HepG2 (cell line): ENCODE measurements at places on chromosomes 16 and 17. TPM values are rescaled to one million over a fixed set of nuclear protein-coding genes. Genes with fewer than 3 reads are reported as not detected.

DNA sequence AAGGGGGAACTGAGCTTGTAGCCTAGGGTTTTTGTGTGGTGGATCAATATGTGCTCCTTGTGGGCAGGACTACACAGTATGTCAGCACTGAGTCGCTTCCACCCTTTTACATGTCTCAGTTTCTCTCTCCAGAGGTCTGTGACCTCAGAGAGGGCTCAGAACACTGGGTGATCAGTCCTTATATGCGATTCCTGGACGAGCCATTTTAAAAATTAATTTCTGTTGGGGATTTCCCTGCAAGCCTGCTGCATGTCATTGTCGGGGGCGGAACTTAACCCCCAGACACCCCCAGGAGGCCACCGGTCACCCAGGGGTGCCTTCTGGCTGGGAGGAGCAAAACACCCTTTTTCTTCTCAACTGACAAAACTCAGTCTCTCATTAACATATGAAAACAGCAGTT is 14.1 kb downstream of the DHRS7B start:
- no peak overlapping the region for H3K27ac ChIP-seq
- no peaks in the 10 kb centered on the region for H3K27me3 ChIP-seq
- no peak for DNase-seq

DNA sequence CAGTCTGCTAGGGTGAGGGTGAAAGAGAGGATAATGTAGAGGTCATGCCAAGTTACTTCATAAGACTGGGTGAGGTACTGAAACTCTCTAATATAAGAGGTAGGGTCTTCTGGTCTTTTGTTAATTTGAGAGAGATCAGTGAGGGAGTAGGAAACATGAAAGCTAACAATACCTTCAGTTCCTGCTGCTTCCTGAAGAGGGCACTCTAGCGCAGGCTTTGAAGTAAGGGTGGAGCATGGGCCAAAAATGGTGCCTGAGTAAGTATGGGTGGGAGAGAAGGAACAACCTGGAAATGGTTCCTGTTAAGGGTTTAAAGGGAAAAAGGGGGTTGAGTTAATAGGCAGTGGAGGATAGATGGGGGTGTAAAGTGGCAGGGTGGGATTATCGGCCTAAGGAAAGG is 2449.5 kb downstream of the TP53TG3F start:
- DNase-seq, result no peak
- no peaks in the 10 kb centered on the region for H3K36me3 ChIP-seq
- H3K4me1 ChIP-seq, result no peaks in the 10 kb centered on the region
- H3K4me3 ChIP-seq, result no peak overlapping the region

- no peaks in the 10 kb centered on the region for H3K36me3 ChIP-seq
- H3K27ac ChIP-seq, result no peak overlapping the region
- peaks cover 80% of the 10 kb centered on the region for H3K4me1 ChIP-seq
- no peaks in the 10 kb centered on the region for H3K27me3 ChIP-seq
Observed at GRCh38 chr17:45314741-45315647, 1.8 kb downstream of the MAP3K14 start.

- no peaks in the 10 kb centered on the region for H3K36me3 ChIP-seq
- no peak for DNase-seq
- H3K27me3 ChIP-seq, result no peaks in the 10 kb centered on the region
- no peak overlapping the region for H3K27ac ChIP-seq
- H3K4me3 ChIP-seq, result no peak overlapping the region
Observed at GRCh38 chr17:13334374-13334773, 267.4 kb downstream of the HS3ST3A1 start.

DNA sequence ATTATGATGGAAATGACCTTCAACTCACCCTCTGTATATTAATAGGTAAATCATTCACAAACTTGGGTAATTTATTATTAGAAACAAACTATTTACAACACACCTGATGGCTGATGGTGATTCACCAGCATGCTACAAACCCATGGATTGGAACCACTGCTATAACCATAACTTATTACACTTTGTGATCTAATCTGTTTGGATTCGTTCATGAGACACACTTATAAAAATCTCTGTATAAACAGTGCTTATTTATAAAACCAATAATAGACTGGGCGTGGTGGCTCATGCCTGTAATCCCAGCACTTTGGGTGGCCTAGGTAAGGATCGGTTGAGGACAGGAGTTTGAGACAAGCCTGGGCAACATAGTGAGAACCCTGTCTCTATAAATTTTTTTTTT is 16.0 kb downstream of the SMIM36 start:
- H3K4me3 ChIP-seq, result no peak overlapping the region
- H3K4me1 ChIP-seq, result peaks cover 42% of the 10 kb centered on the region
- no peaks in the 10 kb centered on the region for H3K27me3 ChIP-seq
- DNase-seq, result no peak

GRCh38 chr17:6460531-6461161 is 16.4 kb downstream of the PIMREG start:
- no peak for DNase-seq
- peaks cover 3% of the 10 kb centered on the region for H3K27me3 ChIP-seq
- H3K4me1 ChIP-seq, result peaks cover 25% of the 10 kb centered on the region
- no peak overlapping the region for H3K4me3 ChIP-seq
- no peak overlapping the region for H3K27ac ChIP-seq

GRCh38 chr16:8655184-8655717 is 19.2 kb upstream of the ABAT start:
- H3K27ac ChIP-seq, result no peak overlapping the region
- H3K27me3 ChIP-seq, result no peaks in the 10 kb centered on the region; the same call in 2 of the 3 replicates

DNA sequence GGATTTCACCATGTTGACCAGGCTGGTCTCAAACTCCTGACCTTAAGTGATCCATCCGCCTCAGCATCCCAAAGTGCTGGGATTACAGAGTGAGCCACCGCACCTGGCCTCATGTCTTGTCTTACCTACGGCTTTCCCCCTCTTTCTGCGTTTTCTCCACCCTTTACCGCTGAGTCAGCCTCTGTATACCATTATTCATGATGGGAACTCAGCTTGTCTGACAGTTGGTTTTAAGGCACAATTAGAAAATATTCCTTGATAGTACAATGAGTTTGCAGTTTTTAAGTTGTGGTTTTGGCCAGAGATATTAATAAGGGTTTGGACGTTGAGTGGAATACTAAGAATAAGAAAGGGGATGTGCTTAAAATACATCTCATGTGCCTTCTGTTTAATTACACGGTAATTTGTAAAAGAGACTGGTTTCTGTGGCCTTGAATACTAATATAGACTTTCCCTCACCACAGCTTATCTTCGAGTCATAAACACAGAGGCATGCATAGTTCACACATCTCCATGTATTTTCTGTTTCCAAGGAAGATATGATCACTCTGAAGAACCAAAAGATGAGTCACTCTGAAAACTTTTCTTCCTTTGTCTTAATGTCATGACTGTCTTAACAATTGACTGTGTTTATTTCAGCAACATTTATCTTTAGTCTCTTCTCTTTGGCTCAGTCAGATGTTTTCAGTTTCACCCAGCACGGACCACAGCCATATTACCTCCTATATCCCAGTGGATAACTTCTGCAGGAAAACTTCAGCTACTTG is 54.4 kb downstream of the PITPNC1 start:
- H3K27ac ChIP-seq, result no peak overlapping the region
- no peaks in the 10 kb centered on the region for H3K27me3 ChIP-seq
- no peak for DNase-seq
- H3K4me1 ChIP-seq, result peaks cover 7% of the 10 kb centered on the region
- no peak overlapping the region for H3K4me3 ChIP-seq

- H3K36me3 ChIP-seq, result no peaks in the 10 kb centered on the region
- H3K27me3 ChIP-seq, result no peaks in the 10 kb centered on the region
- H3K4me3 ChIP-seq, result no peak overlapping the region
- H3K4me1 ChIP-seq, result peaks cover 46% of the 10 kb centered on the region
Observed at GRCh38 chr17:6666077-6666521, 14.5 kb downstream of the C17orf100 start.

- no peak overlapping the region for H3K27ac ChIP-seq
- no peak for DNase-seq
- H3K27me3 ChIP-seq, result peaks cover 6% of the 10 kb centered on the region; the same call in 1 of the 2 replicates
- no peaks in the 10 kb centered on the region for H3K36me3 ChIP-seq
- H3K4me3 ChIP-seq, result no peak overlapping the region
Observed at GRCh38 chr17:74085434-74085833, 118.0 kb upstream of the RPL38 start.

DNA sequence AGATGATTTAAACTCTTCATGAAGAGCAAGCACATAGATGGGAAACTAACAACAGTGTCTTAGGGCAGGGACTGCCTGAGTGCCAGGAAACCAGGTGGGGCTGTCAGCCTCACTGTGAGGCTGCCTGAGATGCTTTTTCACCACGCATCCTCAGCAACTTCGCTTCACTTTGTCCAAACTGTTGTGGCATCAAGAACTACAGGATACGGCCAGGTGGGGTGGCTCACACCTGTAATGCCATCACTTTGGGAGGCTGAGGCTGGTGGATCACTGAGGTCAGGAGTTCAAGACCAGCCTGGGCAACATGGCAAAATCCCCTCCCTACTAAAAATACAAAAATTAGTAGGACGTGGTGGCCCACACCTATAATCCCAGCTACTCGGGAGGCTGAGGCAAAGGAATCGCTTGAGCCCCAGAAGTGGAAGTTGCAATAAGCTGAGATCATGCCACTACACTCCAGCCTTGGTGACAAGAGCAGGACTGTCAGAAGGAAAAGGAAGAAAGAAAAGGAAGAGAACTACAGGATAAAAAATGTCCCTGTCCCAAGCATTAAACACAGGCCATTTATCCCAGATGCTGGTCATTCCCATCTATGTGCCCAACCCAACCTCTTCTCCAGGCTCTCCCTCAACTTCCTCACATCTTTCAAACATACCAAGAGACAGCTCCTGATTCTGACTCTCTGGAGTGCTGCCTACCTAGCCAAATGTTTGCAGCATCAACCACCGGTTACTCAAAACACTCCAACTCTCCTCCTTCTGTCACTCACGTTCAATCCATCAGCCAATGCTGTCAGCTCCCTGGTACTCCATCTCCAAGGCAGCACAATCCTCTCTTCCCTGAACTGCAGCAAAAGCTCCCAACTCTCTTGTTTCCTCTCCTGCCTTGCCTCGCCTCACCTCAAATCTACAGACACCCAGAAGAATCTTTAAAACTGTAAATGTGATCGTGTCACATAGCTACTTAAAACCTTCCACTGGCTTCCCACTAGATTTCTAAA is 1.6 kb downstream of the EIF4A3 start:
- peak overlapping the region; percentile 85 for H3K4me3 ChIP-seq
- no peak overlapping the region for H3K27ac ChIP-seq
- no peak for DNase-seq
- H3K27me3 ChIP-seq, result no peaks in the 10 kb centered on the region; the same call in 2 of the 3 replicates

DNA sequence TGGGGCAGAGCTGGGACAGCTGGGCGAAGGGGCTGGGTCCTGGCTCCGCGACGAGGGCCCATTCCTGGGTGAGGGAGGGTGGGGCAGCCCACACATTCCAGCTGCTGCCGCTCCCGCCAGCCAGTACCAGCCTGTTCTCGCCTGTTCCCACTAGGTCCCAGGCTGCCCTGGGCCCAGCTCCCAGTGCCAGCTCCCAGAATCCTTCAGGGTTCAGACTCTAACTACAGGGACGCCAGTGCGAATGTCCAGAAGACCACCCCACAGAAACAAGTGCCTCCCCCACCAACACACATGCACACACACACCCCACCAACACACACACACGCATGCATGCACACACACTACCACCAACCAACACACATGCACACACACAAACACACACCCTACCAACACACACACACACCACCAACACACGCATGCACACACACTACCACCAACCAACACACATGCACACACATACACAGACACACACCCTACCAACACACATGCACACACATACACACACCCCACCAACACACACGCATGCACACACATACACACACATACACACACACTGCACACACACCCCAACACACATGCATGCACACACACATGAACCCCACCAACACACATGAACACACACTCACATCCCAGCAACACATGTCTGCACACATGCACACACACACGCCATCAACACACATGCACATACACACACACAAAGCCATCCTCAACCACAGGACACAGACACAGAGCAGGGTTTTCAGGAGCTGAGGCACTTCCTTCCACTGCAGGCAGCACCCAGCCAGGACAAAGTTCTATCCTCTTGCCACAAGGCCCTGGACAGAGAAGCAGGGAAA is 27.5 kb upstream of the KRT17 start:
- no peak overlapping the region for H3K4me3 ChIP-seq
- H3K27ac ChIP-seq, result no peak overlapping the region
- H3K4me1 ChIP-seq, result peaks cover 22% of the 10 kb centered on the region
- DNase-seq, result no peak

GRCh38 chr16:70800311-70800710 is 647 bp downstream of the VAC14 start:
- DNase-seq, result no peak
- peak overlapping the region; percentile 62 for H3K27ac ChIP-seq
- peak overlapping the region; percentile 98 for H3K4me3 ChIP-seq
- H3K4me1 ChIP-seq, result peaks cover 37% of the 10 kb centered on the region
- H3K27me3 ChIP-seq, result no peaks in the 10 kb centered on the region; the same call in 2 of the 3 replicates

GRCh38 chr17:16352667-16353316 is 477 bp downstream of the CENPV start:
- peaks cover 18% of the 10 kb centered on the region for H3K36me3 ChIP-seq
- H3K4me1 ChIP-seq, result peaks cover 37% of the 10 kb centered on the region
- H3K27ac ChIP-seq, result peak overlapping the region; percentile 94
- H3K4me3 ChIP-seq, result peak overlapping the region; percentile 87

DNA sequence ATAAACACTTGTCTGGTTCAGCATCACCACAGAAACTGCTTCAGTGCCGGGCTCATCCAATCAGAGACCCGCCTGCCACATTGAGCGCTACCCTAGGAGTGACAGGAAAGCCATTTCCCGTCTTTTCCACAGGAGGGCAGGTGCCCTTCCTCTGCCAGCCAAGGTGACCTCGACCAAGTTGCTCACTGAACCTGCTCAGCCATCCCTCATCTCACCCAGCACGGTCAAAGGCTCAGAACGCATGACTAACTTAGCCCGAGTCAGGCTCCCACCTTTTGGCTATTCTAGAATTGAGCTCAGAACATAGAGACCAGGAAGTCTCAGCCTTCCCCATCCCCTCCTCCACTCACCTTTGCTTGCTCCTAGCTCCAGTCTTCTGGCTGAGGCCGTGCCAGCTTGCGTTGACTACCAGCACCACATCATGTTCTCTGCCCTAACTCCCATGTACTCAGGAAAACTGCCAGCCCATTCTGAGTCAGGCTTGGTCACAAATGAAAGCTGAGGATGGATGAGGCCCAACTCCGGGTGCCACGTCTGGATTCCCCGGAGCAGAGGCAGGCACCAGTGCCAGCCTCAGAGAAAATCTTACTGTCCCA is 15.6 kb downstream of the MRPS23 start:
- no peak for DNase-seq
- no peak overlapping the region for H3K4me3 ChIP-seq
- H3K4me1 ChIP-seq, result peaks cover 78% of the 10 kb centered on the region
- H3K36me3 ChIP-seq, result peaks cover 3% of the 10 kb centered on the region; the same call in 1 of the 3 replicates
- H3K27me3 ChIP-seq, result no peaks in the 10 kb centered on the region

GRCh38 chr16:85853547-85854545 is 45.1 kb upstream of the IRF8 start:
- H3K36me3 ChIP-seq, result no peaks in the 10 kb centered on the region
- DNase-seq, result no peak
- peaks cover 46% of the 10 kb centered on the region for H3K4me1 ChIP-seq
- H3K27ac ChIP-seq, result no peak overlapping the region

- no peak overlapping the region for H3K4me3 ChIP-seq
- H3K4me1 ChIP-seq, result no peaks in the 10 kb centered on the region
- H3K27me3 ChIP-seq, result peaks cover 2% of the 10 kb centered on the region; the same call in 1 of the 2 replicates
- H3K27ac ChIP-seq, result no peak overlapping the region
Observed at GRCh38 chr16:5444189-5444588, 346.6 kb upstream of the EEF2KMT start.

GRCh38 chr17:77076124-77076830 is 64.5 kb upstream of the SEC14L1 start:
- no peak overlapping the region for H3K27ac ChIP-seq
- peaks cover 48% of the 10 kb centered on the region for H3K27me3 ChIP-seq
- H3K36me3 ChIP-seq, result no peaks in the 10 kb centered on the region
- no peaks in the 10 kb centered on the region for H3K4me1 ChIP-seq
- H3K4me3 ChIP-seq, result no peak overlapping the region
- DNase-seq, result no peak

Gene GPT2
- total RNA-seq, result 130 and 138 TPM in 2 replicates
